ENCODE measurements at places on chromosomes 5 and 9. TPM values are rescaled to one million over a fixed set of nuclear protein-coding genes. Genes with fewer than 3 reads are reported as not detected.
A peak's percentile ranks its signal among the peaks of the same experiment; 100 is the strongest.

The IL6ST gene
- 377 TPM for total RNA-seq

GRCh38 chr9:92147030-92147851 lies 32.0 kb upstream of the SPTLC1 start:
- no peak for DNase-seq

DNA sequence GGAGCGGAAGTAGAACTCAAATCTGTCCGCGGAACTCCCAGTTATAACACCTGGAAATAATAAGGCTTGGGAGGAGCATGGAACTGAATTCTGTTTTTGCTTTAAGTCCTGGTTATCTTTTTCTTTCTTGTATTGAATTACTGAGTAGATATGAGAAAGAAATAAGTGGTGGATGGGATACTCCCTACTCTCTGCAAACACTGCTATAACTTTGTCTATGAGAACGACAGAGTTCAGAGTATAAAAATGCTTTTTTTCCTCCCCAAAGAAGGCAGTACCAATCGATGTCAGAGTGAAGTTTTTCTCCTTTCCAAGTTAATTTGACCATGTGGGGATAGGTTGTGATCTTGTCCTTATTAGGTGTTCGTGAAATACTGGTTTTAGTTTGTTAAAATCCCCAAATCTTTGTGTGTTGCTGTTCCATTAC lies 1.2 kb downstream of the RIC1 start:
- no peak for DNase-seq

DNA sequence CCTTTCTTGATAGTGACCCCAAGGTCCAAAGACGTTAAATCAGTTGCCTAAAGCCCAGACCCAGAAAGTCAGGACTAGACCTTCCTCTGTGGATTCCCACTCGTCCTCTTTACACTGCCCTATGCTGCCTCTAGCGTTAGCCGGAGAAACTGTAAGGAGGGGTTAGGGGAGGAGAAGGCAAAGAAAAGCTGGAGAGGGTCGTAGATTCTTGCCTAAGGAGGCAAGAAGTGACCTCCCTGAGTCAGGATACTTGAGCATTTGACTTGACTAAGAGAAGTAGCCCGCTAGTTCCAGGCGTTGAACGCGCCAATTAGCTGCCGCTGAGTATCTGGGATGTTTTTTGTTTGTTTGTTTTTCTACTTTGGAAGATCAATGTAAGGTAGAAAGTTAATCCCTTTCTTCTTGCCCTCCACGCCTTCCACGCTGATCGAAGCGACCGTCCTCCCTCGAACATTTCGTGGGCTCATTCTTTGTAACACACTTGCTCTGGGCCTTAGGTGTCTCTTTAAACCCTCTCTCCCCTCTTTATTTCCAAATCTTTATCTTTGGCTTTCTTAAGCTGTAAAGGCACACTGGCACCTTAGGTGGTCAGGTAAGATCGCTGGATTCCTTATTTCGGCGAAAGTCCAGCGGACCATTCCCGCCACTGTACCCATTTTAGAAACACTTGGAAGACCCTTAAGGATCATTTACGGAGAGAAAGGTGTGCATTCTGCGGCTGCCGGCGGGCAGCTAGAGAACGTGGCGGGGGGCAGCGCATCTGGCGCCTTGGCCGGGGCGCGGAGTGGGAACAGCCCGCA lies 5.1 kb upstream of the RGMB start:
- DNase-seq, result no peak

The CFAP90 gene
- total RNA-seq, result not detected

- no peak for DNase-seq
Observed at GRCh38 chr5:56356836-56357160, 123.7 kb upstream of the ANKRD55 start.

The ZNF879 gene
- 5.1 TPM for total RNA-seq

- peak; percentile 48 for DNase-seq
Observed at GRCh38 chr9:111482694-111483438, 1.3 kb downstream of the ECPAS start.

The TCF7 gene
- 493 TPM for total RNA-seq

GRCh38 chr9:91246846-91247245 lies 114.9 kb downstream of the AUH start:
- DNase-seq, result no peak

The ABLIM3 gene
- total RNA-seq, result not detected

GRCh38 chr5:134510970-134511795 lies 14.3 kb upstream of the JADE2 start:
- DNase-seq, result no peak

The SLCO4C1 gene
- 0.11 TPM for total RNA-seq

GRCh38 chr5:54390015-54390414 lies 65.5 kb upstream of the HSPB3 start:
- DNase-seq, result no peak

The S1PR3 gene
- 0.31 TPM for total RNA-seq

- no peak for DNase-seq
Observed at GRCh38 chr9:114284316-114285060, 38.4 kb upstream of the ORM1 start.

The TCOF1 gene
- 40.4 TPM for total RNA-seq

DNA sequence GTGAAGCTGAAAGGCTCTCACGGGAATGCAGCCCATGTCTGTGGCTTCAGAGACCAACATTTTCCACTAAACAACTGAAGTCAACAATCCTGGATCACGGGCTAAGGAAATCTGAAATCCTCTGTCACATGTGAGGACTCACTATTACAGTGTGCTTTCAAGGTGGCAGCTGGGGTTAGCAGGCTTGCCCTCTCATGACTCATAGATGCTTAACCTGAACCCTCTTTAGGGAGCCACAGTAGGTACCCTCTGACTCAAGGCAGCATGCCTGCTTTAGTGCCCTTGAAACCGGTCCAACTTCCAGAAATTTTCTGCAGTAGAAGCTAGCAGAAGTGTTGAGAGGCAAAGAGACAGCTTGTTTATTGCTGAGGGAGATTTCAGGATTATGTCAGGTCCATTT lies 232.5 kb downstream of the GABRB2 start:
- no peak for DNase-seq

DNA sequence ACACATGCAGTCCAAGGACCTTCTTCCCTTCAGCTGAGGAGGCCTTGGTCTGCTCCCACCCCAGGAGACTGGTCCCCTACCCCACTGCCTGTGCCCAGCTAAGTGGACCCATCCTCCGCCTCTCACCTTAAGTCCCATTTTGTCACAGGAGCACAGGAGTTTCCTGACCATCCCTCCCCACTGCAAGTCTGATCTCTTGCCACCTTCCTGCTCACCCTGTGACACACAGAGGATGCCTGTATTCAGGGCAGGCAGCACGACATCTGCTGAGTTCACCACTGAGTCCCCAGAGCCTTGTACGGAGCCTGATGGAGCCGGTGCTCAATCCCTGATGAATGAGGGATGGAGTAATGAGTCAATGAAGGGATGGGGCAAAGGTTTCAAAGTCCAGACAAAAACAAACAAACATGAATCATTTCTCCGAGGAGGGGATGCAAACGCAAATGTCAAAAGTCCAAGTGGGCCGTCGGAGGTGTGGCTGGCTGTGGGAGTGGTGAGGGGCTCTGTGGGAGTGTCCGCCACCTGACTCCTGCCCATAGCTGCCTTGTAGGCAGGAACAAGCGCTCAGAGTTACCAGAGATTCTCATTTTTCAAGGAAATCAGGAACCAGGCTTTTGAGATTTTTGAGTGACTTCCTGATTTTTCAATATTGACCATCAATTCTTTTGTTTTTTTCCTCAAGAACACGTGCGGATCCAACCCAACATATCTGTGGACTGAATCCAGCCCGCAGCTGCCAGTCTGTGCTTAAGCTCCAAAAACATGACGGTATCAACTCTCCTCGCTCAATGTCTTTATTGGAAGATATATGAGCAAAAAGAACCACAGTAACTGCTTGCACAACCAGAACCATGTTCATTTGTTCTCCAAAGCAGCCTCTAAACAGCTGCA lies 4.4 kb downstream of the RAPGEF1 start:
- no peak for DNase-seq

DNA sequence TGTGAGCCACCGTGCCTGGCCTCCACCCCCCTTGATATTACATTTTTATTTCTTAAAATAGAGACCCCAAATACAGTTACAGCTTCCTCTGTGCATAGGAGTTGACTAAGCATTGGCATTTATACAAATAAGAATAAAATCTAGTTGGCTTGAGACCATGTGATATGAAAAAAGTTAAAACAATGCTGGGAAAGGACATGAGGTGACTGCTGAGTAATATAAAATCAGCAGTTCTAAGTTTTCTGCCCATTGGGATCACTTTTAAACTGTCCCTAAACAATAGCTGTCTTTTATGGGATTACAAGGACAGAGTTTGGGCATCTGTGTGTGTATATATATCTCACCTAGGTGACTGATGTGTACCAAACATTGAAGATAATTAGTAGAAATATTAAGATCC lies 96.6 kb downstream of the UBE2R2 start:
- DNase-seq, result no peak

GRCh38 chr5:143117821-143118220 lies 285.7 kb downstream of the NR3C1 start:
- no peak for DNase-seq

DNA sequence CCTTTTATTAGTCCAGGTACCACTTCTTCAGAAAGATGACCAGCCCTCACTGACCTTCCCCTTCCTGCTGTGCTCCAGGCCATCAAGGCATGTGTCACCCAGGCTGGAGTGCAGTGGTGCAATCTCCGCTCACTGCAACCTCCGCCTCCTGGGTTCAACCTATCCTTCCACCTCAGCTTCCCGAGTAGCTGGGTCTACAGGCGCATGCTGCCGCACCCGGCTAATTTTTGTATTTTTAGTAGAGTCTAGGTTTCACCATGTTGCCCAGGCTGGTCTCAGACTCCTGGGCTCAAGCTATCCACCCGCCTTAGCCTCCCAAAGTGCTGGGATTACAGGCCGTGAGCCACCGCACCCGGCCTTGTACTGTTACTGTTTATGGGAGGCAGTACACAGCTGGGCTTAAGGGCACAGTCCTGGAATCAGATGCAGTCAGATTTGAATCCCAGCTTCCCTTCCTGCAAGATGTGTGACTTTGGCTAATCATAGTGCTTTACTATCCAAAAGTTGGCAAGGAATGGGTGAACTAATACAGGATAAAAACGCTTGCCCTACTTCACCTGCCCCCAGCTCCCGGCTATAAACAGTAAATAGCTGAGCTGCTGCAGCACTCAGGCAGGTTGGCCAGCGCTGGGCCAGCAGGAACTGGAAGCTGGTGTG lies 483 bp upstream of the EIF4EBP3 start:
- DNase-seq, result no peak

The TLR4 gene
- total RNA-seq, result 0.44 TPM

DNA sequence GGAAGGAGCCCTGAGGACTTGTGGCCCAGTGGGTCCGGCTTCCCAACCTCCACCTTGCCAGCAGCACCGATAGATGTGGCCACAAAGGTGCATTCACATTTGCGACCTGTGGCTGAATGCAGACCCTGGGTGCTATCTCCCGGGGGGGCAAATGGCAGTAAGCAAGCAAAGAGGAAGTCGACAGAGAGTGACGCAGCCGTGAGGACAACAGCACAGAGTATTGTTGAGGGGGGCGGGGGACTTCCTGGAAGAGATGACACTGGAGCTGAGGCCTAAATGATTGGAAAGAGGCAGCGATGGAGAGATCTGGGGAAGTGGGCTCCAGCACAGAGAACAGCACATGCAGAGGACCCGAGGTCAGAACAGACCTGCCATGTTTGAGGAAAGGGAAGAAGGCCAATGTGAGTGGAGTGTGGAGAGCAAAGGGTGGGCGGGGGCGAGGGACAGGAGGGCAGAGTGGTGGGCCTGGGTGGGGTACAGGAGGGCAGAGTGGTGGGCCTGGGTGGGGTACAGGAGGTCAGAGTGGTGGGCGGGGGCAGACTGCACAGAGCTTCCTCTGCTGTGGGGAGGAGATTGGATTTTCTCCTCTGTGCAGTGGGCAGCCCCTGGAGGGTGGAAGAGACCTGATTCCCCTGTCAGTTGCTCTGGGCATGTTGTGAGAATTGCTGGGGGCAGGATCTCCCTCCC lies 42.6 kb downstream of the ADAMTS2 start:
- DNase-seq, result no peak

The FCN1 gene
- total RNA-seq, result 9.9 TPM

GRCh38 chr5:87268970-87269377 lies 1.3 kb downstream of the RASA1 start:
- DNase-seq, result no peak

- DNase-seq, result no peak
Observed at GRCh38 chr9:15505921-15506320, 4.8 kb downstream of the PSIP1 start.

- peak; percentile 50 for DNase-seq
Observed at GRCh38 chr5:76867827-76868693, 18.2 kb downstream of the S100Z start.

DNA sequence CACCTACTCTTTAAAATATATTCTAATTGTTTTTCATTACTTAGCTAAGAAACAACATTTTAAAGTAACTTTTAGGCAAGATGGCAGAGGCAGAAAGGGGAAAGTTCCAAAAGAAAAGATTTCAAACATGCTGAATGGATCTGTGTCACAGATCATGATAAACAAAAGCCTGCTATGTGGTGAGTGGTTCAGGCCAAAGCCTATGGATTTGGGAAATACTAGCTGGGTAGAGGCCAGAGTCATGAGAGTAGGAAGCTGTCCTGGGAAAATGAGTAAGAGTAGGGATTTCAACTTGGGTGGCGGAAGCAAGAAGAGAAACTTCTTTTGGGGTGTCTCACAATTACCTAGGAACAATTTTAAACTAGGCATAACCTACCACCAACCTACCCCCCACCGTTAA lies 68.7 kb upstream of the GRHPR start:
- no peak for DNase-seq

- no peak for DNase-seq
Observed at GRCh38 chr5:59361454-59361853, 532.1 kb downstream of the PDE4D start.

DNA sequence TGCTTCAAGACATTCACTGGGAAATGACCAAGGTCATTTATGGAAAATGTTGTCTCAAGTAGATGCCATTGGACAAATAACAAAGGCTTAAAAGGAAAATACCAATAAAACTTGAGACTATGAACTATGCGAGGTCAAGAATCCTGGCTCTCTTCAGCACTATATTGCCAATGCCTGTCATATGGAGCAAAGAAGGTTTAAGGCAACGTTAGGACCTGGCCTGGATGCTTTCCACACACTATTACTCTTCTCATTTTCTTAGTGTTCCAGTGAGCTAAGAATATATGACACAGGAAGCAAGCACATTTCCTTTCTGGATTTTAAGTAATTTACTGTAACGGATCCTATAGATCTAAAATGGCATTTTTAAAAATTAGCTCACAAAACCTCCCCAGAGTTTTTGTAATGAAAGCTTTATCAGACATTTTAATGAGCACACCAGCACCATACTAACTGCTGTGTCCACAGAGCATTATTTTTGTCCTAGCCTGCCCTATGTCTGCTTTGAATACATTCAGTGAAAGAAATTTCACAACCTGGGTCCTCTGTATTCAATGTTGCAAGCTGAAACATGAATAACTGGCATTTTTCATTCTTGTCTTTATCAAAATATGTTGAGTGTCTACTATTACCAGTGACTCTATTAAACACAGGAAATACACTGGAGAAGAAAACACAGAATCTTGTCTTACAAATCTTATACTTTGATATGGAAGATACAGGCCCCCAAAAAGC lies 315.6 kb downstream of the CETN3 start:
- no peak for DNase-seq

GRCh38 chr9:27204578-27204977 lies 92.4 kb downstream of the EQTN start:
- no peak for DNase-seq

- DNase-seq, result no peak
Observed at GRCh38 chr9:74443036-74443750, 53.9 kb upstream of the RORB start.

The ORM2 gene
- total RNA-seq, result not detected
